Fibroblast of skin of abdomen (primary cell): ENCODE measurements at places on chromosomes 16 and 17.

- DNase-seq, result peak; percentile 75
Observed at GRCh38 chr17:79810130-79811010, 13.5 kb upstream of the CBX8 start.

DNA sequence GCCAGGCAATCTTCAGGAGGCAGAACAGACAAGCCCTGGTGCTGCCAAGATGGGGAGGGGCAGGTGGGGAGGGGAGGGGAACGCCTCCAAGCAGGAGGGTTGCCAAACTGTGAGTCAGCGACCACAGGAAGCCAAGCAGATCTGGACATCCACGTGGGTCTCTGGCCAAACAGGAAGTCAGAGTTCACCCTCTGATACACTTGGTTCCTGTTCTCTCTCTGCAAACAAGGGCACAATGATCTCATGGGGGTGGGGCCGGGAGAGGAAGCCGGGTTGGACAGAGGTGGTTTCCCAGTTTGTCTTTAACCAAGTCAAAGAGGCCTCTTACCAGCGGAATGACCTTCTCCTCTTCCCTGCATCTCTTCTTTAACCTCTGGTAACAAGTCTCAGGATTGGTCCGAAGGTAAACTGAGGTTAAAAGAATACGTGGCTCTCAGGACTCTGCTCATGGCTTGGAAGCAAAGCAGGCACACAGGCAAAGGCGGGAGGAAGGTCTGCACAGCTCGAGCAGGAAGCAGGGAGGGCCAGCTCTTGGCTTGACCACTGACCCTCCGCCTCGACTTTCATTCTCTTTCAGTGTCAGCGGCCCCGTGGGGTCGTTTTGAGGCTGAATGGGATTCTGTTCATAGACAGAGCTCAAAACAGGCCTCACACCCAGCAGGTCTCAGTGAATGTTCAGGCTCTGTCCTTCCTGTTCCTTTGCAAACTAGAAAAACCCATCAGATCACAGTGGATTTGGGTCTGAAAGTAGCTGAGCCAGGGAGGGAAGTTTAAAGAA lies 32.9 kb downstream of the TK2 start:
- DNase-seq, result peak; percentile 95

GRCh38 chr17:4004517-4005295 lies 40.5 kb upstream of the ATP2A3 start:
- DNase-seq, result peak; percentile 27

DNA sequence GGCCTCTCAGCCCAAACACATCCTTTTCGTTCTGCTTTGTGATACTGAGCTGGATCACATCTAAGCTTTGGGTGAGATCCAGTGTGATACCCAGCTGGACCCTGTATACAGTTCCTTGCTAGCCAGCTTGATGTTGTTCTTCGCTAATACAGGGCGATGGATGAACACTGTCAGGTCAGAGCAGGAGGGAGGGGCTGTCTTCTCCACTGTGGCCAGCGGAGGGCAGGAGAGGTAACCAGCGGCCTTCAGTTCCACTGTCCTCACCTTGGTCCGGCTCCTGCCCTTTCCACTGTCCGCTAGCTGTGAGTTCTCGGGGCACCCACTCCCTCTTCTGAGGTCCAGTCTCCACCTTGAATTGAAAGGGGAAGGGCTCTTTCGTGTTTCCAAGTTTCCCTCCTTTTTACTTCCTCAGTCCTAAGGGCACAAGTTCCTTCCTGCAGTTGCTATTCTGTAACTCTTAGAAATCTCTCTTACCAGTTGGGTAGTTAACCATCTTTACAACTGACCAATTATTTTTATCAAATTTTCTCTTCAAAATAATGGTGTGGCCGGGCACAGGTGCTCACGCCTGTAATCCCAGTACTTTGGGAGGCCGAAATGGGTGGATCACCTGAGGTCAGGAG lies 3.0 kb upstream of the ZNF213 start:
- no peak for DNase-seq

DNA sequence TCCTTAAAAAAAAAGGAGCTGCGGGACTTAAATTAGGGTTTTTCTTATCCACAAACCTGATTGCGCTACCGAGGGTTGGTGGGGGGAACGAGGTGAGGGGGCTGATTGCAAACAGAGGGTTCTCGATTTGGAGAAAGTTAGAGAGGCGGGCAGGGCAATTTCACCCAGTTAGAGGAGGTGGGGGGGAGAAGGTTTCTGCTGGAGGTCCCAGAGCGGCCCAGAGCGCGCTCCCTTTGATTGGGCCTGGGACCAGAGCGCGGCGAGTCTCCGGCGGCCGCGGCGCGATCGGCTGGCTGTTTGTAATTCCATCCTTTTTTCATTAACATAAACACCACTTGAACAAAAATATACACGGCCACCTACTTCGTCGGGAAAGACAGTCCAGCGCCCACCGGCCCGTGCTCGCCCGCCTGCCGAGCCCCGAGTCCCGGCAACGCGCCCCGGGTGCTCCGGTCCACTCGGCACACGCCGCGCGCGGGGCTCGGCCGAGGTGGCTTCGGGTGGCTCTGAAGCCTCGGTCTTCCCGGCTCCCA lies 13.3 kb upstream of the FOXF1 start:
- DNase-seq, result no peak

DNA sequence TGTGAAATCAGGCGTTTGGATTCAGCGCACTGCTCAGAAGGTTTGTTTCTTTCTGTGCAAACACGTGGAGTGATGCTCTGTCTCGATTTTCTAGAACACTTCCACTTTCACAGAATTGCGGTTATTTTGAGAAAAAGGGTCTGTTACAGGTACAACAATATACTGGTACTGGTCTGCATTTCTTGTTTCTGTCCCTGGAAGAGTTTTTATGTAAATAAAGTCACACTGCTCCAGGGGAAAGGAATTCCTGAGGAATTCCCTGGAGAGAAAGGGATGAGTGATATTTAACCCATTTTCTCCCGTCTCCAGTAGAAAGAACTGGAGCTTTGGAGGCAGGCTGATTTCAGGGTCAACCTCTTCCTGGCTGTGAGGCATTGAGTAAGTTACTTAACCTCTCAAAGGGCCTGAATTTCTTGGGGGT lies 16.2 kb upstream of the RMI2 start:
- peak; percentile 59 for DNase-seq

GRCh38 chr16:14024283-14024682 lies 46.8 kb upstream of the MRTFB start:
- DNase-seq, result peak; percentile 13

- DNase-seq, result peak; percentile 23
Observed at GRCh38 chr16:23835390-23836077, at the start of gene PRKCB. TSS of gene PRKCB (plus strand) at chr16:23835983.

GRCh38 chr16:78916928-78917545 lies 683.5 kb downstream of the MAF start:
- DNase-seq, result no peak

DNA sequence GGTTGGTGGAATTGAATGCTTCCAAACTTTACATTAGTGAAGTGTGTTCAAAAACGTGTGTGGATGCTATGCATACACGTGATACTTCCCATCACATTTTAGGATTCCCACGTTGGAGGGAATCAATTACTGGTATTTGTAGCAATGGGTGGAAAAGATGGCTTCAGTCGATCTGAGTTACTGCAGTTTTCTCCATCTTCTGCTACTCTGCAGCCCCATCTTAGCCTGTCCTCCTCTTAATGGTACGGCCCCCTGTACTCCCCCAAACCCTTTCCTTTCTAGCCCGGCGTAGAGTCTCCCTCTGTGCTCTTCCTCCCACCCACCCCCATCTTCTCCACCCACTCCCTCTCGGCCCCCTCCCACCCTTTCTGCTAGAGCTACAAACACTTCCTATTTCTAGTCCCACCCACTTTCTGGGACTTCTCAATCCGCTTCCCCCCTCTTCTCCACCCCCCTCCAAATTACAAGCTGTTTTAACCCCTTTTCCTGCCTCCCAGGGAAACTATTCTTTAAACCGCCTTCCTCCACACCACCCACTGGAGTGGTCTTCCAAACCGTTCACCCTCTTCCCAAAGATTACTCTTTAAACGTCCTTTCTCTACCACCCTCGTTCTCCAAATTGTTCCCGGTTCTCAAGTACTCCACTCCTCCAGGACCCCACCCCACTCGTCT lies 1.1 kb downstream of the CHTF8 start:
- peak; percentile 34 for DNase-seq

DNA sequence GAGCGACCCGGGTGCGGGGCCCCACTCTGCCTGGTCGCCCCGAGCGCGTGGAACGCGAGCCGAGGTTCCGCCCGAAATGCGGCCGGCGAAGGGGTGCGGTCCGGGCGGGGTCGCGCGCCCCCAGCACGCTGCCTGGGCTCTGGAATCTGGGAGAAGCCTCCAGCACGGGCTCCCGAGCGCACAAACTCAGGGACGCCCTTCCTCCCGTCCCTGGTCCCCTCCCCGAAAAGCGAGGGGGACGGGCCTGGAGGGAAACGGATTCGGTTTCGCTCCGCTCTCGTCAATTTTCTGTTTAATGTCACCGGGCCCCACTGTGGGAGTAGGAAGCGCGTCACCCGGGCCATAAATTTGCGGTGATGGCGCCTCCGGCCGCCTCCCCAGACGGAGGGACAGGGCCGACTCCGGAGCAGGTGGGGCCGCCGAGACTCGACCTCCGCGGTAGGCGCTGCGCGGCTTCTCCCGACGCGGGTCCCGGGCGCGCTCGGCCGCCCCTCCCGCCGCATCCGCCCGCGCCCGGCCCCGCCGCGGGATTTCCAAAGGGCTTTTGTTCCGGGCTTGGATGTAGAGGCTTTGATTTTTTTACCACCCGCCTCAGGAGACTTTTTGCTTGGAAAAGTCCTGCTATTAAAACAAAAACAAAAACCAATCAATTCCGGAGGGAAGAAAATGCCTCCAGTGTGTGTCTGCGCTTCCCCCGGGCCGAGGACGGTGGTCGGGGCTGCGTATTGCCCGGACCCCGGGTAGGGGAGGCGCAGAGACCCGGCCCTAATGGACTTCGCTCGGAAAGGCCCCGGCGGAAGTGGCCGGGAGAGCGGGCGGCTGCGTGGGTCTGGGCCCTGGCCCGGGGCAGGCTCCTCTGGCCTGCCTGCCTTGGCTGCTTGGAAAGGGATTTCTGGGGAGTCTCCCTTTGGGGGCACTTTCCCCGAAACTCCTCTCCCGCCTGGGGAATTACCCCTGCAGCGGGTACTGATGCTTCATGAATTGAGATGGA lies 7.9 kb upstream of the BAHCC1 start:
- DNase-seq, result peak; percentile 70

GRCh38 chr17:45003877-45004276 lies 35.8 kb upstream of the C1QL1 start:
- DNase-seq, result no peak

- DNase-seq, result peak; percentile 65
Observed at GRCh38 chr17:77222356-77222755, 81.6 kb downstream of the SEC14L1 start.

GRCh38 chr16:31201582-31202413 lies 762 bp downstream of the PYCARD start:
- DNase-seq, result no peak

DNA sequence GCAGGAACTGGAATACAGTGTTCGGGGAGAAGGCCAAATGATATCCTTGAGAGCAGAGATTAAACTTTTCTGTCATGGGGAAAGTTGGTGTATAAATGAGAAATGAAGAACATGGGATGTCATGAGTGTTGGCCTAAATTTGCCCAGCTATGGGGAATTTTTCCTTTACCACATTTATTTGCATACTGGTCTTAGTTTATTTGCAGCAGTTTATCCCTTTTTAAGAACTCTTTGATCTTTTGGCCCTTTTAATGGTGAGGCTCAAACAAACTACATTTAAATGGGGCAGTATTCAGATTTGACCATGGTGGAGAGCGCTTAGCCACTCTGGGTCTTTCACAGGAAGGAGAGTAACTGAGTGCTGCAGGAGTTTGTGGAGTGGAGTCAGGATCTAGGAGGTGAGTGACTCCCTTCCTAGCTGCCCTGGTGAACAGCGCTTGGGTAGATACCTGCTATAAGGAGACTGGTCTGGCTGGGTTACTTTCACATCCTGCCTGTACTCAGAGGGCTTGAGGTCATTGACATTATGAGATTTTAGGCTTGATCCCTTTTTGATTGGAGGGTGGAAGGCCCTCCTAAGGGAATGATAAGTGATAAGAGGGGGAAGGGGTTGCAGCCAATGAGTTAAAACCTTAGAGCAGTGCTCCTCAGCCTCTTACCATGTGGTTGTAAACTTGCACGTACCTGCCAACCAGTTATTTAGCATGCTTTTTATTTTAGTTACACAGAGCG lies 10.7 kb downstream of the PYCARD start:
- DNase-seq, result no peak

GRCh38 chr17:66000216-66000615 lies 191.7 kb downstream of the CEP112 start:
- DNase-seq, result no peak

GRCh38 chr17:79136596-79136995 lies 62.0 kb downstream of the ENGASE start:
- DNase-seq, result no peak

GRCh38 chr16:9800186-9800738 lies 382.0 kb downstream of the GRIN2A start:
- DNase-seq, result peak; percentile 28

- no peak for DNase-seq
Observed at GRCh38 chr17:40610359-40610758, 37.3 kb downstream of the SMARCE1 start.

GRCh38 chr16:81493755-81494433 lies 49.3 kb downstream of the CMIP start:
- DNase-seq, result peak; percentile 84

DNA sequence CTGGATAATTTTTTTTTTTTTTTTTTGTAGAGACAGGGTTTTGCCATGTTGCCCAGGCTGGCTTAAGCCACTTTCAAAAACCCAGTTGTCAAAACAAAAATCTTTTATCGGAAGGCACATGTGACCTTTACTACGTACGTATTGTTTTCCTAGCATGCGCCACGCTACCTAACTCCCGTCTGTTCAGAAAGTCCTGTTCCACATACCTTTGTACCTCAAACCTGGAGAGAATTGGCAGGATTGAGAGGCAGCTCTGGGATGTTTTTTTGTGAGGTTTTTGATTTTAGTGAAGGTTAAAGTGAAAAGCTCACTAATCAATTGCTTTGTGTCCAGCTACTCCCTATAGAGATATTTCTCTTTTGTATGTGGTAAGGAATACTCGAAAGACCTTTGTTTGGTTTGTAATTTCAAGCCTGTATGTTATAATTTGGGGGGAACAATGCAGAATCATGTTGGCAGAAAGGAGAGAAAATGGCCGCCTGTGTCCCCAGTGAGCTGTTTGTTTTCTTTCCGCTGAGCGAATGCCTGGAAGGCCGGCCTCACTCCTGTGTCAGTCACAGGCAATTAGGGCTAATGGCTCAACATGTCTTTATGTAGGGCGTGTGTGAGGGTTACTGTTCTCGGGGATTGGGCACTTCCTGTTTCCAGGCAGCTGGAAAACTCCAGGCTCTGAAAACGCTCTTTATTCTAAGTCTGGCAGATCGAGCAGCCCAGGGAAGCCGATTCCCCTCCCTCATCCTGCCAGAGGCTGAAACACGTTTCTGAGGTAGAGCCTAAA lies 60.8 kb upstream of the CLEC18A start:
- DNase-seq, result peak; percentile 72
